ELR (cell line): ENCODE measurements at places on chromosomes 2 and 18.

- DNase-seq = no peak
Measured at GRCh38 chr2:225640550-225640949, 241.0 kb downstream of the NYAP2 start.

- no peak for DNase-seq
Measured at GRCh38 chr2:25021791-25022362, 20.0 kb upstream of the EFR3B start.

DNA sequence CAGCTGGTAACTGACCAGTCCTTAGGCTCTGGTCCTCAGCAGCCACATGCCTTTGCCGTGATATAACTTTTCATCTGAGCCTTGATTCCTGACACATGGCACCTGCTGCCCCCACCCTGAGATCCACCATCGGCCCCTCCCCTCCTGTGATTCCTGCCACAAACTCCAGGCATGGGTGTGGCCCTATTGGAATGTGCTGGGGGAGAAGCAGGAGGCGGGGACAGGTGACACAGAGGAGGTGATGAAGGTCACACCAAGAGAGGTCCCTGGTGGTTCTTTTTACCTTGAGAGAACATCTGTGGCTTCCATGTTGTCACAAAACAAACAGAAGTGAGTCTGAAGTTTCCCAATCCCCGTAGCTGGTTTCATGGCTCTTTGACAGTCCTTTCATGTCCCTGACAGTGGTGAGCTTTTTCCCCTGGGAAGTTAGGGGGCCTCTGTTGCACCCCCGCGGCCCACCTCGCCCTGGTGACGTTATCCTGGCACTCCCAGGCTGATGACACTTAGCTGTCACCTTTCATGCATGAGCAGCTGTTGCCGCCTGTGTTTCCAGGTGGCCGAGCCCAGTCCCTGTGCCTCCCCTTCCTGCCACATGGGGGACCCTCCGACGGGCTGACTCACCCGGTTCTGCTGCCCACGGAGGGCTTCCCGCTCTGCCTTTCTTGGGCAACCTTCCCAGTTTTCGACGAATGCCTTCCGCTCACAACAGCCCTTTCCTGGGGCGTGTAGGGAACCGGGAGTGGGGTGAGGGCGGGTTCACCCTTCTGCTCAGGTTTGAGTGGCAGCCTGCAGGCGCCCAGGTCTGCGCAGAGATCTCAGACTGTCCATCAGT, 66.3 kb upstream of the GLI2 start:
- DNase-seq = peak; percentile 22

GRCh38 chr18:78790960-78791359, 188.7 kb upstream of the SALL3 start:
- DNase-seq = no peak

DNA sequence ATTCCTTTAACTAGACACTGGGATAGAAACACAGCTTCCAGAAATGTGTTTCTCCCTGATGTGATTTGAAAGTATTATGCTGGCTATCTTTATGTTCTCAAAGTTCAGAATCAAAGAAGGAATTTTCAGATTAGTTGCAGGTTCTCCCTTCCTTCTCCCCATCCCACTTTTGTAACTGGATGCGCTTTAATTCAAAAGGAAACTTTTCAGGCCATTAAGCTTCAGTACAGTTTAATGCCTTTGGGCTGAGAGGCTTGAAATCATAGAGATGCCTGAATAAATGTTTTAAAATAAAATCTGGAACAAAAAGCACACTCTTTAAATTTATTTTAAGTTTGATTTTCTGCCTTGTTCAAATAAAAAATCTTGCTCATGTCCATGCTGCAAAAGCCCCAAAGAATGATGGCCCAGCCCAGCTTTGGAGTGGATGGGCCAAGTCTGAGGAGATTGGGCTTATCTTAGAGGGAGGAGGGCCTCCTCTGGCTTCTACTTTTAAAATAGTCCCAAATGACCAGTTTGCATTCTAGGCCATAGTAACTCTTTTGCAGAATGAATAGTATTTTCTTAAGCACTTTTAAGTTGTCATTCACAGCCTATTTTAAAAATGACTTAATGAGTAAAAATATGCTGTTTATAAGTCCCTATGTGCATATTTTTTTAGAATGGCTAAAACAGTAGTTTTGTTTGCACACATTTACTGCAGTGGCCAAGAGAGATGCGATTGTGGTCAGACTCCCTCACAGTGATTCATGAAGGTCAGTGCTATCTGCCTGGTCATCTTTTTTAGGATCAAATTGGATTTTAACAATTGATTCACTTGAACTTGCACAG, 129.2 kb downstream of the MTX2 start:
- DNase-seq = peak; percentile 54

- DNase-seq = no peak
Measured at GRCh38 chr2:104158191-104158590, 695.7 kb upstream of the POU3F3 start.

- DNase-seq = no peak
Measured at GRCh38 chr18:14927701-14928100, 179.7 kb downstream of the ANKRD30B start.

- no peak for DNase-seq
Measured at GRCh38 chr2:98911376-98912154, 24.5 kb downstream of the CRACDL start.

GRCh38 chr2:241788572-241788971, 11.9 kb downstream of the GAL3ST2 start:
- DNase-seq = peak; percentile 36

GRCh38 chr2:195029804-195030654, 627.0 kb upstream of the SLC39A10 start:
- DNase-seq = peak; percentile 23

DNA sequence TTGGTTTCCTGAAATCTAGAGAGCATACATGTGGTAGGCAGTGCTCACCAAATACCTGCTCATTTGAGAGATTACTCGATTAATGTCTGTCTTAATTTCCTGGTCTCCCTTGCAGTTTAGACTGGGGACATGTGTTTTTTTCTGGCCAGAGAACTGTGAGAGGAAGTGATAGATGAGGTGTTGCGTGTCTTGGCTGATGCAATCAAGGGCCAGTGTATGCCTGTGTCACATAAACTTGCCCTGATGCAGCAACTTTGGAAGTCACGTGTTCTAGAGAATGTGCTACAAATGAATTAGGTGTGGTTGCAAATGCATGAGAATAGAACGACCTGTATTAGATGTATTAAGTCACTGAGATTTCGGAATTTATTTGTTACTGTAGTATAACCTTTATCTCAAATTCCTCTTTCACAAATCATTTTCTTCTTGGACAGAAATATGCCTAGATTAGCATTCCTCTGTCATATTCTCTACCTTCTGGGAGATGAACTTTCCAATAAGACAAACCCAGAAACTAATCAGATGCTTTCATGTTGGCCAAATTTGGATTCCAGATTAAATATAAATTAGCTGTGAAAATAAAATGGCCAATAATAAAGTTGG, 9.9 kb upstream of the IL1A start:
- peak; percentile 93 for DNase-seq

DNA sequence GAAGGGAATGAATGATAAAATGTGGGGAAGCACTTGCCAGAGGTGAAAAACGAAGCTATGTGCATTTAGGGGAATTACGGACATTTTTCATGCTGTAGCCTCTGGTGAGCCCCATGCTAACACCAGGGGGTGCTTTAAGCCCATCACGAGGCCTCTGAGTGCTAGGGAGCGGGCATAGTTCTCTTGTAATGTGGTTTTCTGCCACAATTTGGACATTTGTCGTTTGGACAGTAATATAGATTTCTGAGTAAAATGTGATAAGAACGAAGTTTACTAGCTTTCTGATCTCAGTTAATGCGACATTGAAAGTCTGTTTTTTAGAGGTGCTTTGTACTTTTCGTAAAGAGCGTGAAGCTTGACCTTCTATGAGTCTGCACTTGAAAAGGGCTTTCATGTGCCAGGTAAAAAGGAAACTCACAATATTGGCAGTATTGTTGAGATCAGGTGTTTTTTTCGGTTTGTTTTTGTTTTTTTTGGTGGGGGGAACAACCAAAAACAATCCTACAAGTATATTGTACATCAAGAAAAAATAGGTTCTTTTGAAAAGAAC, 50.6 kb downstream of the TRAF3IP1 start:
- DNase-seq = peak; percentile 84

GRCh38 chr2:96945014-96945413, 41.4 kb downstream of the FAM178B start:
- no peak for DNase-seq

DNA sequence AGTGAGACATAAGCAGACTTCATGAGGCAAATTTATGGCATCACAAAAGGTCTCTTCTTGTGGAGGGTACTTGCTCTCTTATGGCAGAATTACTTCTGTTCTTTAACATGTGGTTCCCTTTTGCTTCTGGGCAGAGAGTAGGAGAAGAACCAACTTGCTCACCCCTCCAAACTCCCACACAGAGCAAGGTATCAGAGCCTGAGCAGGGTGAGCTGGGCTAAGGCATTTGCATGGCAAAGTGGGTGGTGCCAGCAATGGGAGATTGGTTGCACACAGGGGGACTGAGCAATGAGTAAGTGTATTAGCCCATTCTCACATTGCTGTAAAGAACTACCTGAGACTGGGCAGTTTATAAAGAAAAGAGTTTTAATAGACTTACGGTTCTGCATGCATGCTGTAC, 64.2 kb upstream of the ITGB6 start:
- DNase-seq = no peak

- peak; percentile 48 for DNase-seq
Measured at GRCh38 chr2:111178730-111179405, 58.2 kb downstream of the BCL2L11 start.

GRCh38 chr2:219284501-219285372, 5.6 kb downstream of the DNAJB2 start:
- no peak for DNase-seq

DNA sequence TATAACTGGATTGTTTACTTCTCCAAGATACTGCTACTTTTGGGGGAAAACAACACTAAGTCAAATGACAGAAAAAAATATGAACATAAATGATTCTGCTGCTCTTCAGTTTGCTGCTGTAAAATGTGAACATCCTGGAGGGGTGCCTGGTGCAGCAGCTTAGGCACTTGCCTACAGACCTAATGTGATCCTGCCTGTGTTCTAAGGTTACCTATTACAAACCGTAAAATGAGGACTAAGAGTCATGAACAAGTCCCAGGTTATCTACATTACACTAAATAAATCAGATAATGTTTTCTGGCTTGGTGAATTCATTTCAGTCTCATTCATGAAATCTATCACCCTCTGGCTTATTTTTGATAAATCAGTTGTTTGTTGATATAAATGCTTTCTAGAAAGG, 38.4 kb upstream of the ERCC3 start:
- DNase-seq = no peak

DNA sequence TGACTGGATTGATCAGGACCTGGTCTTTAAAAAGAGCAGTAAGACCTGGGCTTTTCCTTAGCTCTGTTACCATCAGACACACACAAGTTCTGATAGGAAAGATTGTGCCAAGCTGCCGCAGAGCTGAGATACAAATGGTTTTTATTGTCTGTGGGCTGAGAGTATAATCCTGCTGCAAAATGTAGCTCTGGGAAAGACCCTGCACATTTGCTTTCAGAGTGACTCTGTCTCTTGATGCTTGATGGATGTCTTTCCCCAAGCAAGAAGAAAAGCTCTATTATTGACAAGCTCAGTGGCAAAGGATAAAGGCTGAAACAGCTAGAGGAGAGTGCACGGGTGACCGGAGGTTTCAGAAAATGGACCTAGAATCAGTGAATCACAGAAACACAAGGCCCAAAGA, 95.3 kb upstream of the PARD3B start:
- DNase-seq = no peak

- DNase-seq = peak; percentile 85
Measured at GRCh38 chr2:42195559-42195958, 26.4 kb downstream of the EML4 start.

DNA sequence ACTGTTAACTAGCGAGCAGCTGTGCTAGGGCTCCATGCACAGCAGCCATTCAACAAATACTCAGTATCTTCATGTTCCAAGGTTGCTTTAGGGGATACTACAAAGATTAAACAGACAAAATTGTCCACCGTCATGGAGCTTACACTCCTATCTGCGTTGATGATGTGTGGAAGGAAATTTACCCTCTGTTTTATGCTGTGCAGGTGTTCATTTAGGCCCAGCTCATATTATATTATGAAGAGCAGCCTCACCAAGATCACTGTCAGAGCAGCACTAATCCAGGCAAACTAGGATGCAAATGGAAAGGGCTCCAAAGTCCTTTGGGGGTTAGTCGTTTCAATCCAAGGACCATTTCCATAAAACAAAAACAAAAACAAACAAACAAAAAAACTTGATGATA, 13.4 kb upstream of the WIPF1 start:
- DNase-seq = no peak

DNA sequence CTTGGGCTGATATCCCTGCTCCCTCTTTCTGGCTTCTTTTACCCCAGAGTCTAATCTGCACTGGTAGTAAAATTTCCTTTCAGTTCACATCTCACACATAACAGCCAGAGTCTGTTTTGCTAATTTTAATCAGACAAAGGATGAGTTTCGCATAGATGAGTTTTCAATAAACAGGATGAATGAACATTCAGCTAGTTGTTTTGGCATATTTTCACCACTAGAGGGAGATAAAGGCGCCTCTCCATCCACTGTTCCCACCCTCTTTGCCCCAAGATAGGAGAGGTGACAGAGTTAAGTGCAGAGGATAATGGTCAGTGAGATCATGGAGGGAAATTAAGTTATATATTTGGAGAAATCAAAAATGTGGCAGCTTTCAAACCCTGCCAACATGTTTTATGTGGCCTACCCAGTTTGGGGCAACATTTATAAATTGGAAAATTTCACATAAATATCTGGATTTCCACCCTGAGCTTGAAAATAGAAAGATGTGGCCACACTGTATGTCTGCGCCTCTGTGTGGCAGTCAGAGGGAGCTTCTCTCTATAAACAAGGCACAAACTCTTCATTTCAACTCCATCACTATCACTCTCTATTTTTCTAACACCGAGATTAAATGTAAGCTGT, 48.5 kb upstream of the DTNA start:
- DNase-seq = peak; percentile 68

GRCh38 chr2:55949613-55950012, 26.0 kb upstream of the EFEMP1 start:
- no peak for DNase-seq

GRCh38 chr2:217297096-217297495, 437.2 kb upstream of the TNP1 start:
- no peak for DNase-seq

DNA sequence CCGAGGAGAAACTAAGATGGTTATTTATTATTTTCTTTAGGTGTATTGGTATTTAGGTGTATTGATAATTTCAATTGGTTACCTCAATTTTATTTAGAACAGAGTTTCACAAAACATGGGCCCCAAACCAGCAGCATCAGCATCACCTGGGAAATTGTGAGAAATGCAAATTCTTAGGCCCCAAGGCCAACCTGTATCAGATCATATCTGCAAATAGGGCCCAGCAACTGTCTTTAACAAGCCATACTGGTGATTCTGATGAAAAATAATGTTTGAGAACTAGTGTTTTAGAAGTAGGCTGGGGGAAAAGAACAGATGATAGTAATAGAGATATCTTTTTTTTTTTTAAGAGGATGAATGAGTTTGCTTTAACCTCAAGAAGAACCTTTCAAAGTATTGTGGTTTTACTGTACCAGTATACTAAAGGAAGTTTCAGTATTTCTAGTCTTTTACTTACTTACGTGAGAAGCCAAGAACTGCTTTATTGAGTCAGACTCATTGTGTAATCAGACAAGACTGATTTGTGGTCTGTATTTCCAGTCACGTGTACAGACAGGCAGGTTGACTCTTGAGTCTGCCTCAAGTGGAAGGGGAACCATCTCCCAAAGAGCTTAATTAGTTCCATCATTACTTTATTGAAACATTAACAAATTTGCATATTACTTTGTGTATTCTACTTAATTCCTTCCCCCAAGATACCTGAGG, 60.4 kb upstream of the GAREM1 start:
- no peak for DNase-seq

GRCh38 chr2:20532634-20533437, 86.0 kb downstream of the RHOB start:
- no peak for DNase-seq

GRCh38 chr2:64402876-64403275, 51.1 kb upstream of the LGALSL start:
- DNase-seq = peak; percentile 27
